ENCODE measurements at places on chromosomes 16 and 17.

- DNase-seq = no peak
Observed at GRCh38 chr16:56874800-56875199, 9.8 kb downstream of the SLC12A3 start.

- no peak for DNase-seq
Observed at GRCh38 chr16:3755249-3755648, 37.9 kb upstream of the TRAP1 start.

DNA sequence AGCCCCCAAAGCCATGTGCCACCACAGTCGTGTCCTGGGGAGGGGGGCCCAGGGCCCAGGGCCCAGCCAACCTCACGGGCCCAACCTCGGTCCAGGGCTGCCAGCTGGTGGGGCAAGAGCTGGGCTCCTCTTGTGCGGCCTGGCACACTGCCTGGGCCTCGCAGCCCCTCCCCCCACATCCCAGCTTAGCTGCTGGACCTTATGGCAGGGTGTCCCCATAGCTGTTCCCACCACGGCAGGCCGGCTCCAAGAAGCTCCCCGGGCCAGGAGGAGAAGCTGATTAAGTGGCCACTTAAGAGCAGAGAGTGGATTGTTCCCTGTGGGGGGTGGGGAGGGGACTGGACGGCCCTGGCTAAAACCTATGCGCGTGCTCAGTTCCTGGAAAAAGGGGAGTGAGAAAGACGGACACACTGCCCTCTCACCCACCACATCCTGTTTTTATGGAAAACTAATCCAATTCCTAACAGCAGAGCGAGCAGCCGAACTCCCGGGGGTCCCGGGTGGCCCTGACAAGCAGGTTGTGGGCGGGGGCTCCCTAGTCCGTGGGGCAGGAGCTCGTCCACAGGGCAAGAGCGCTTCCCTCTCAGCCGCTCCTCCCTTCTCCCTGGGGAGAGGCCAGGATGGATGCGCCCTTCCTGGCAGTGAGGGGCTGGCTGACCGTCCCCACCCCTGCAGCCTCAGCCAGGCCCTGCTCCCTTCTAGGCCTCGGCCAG lies 16.8 kb downstream of the PIEZO1 start:
- peak; percentile 91 for DNase-seq

DNA sequence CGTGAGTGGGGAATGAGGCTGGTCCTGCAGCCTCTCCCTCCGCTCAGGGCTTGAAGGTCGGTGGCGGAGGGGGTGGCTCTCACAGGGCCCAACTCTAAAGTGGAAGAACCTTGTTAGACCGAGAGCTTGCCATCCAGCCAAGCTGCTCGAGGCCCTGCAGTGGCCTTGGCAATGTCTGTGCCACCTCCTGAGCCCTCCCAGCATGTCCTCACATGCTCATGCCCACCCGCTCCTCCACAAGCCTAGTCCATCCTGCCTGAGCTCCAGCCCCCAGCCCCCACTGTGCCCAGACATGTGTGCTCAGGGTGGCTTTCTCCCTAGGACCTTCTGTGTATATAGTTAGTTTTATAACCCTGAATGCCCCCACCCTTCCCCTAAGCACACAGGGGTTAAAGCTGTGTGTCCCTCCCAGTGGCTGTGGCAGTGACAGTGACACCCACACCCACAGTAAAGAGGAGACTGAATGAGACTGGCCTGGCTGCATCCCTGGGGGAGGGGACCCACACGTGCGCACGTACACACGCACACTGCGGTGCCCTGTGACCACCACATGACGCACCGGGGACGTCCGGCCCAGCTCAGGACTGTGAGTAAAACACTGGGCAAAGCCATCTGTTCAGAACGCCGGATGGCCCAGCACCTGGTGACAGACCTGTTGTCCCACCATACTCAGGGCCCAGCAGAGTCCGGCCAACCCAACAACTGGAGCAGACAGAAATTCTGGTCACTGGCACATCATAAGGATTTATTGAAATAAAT lies 15.6 kb downstream of the PDK2 start:
- DNase-seq = no peak

DNA sequence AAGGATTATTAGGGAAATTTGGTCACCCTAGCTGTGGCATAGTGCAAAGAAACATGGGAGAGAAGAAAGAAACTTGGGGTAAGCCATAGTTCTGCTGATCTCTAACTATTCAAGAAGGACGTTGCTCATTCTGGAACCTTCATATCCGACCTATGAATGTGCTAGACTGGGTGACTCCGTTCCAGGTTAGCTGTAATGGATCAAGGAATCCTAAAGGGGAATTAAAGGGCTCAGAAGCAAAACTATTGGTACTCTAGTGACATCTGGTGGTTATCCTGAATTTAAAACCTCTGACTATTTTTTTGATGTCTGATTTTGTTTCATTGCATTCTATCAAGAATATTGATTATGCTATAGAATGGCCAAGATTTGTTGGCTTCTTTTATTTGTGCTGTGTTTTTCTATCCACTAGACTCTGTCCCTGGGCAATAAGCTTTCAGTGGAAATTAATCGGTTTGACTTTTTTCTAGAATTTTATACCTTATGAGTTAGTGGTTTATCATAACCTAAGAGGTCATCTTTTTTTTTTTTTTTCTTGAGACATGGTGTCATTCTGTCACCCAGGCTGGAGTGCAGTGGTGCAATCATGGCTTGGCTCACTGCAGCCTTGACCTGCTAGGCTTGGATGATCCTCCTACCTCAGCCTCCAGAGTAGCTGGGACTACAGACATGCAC lies 19.5 kb downstream of the PCTP start:
- peak; percentile 71 for DNase-seq

GRCh38 chr16:75097941-75098901 lies 18.4 kb downstream of the LDHD start:
- no peak for DNase-seq

DNA sequence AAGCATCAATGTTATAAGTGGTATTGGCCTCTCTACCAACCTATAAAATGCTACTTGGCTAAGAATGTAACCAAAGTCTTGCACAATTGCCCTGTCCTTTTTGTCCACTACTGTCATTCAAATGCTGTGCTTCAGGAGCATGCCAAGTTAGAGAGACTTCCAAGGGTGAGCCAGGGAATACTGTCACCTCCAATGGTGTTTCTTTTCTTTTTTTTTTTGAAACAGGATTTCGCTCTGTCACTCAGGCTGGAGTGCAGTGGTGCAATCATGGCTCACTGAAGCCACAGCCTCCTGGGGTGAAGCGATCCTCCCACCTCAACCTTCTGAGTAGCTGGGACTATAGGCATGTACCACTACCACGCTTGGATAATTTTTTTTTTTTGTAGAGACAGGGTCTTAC lies 43.7 kb upstream of the ERN1 start:
- no peak for DNase-seq

DNA sequence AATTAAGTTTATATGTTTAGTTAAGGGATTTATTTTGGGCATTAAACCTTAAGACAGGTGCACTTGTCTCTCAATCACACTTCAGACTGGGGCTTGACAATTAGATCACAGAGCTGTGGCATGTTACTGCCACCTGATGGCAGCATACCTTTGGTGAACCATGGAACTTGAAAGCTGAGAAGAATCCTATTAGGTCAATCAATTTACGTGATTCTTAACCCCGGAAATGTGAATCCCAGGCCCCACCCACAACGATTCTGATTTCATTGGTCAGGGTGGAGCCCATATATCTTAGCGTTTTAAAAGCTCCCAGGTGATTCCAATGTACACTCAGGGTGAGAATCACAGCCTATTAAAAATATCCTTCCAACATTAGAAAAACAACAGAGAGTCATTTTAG lies 91.0 kb downstream of the GSG1L start:
- no peak for DNase-seq

DNA sequence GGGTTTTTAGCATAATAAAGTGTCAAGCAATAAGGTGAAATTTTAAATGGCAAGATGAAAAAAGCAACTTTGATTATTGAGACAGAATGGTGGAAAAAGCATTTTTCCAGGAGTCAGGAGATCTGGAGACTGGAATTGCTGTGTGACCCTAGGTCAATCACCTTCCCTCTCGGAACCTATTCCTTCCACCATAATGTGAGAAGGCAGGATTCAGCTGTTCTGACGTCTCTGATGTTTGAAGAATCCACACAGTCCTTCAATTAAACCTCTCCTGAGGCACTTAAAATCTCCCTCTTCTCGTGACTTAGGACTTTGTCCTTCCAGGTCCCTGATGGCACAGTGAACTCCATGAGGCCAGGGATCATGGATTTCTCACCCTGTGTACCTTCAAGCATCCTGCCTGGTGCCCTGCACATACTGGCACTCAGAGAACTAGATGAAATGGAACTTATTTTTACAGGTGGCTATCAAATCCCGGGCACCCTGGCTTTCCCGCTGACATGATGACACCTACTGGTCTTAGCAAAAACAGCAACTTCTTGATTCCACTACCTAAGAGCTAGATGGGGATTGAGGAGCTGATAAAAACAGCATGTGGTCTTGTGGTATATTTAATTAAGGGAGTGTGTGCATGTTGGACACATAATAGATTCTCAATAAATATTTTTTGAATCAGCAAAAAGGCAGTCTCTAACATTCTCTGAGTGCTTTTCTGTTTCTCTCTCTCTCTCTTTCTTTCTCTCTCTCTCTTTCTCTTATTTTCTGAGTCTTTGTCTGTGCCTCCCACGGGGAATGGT lies 2.3 kb upstream of the CCDC182 start:
- DNase-seq = no peak

- DNase-seq = no peak
Observed at GRCh38 chr17:8953156-8953885, 12.2 kb downstream of the PIK3R5 start.

GRCh38 chr16:65441501-65441900 lies 319.6 kb upstream of the CDH11 start:
- no peak for DNase-seq

DNA sequence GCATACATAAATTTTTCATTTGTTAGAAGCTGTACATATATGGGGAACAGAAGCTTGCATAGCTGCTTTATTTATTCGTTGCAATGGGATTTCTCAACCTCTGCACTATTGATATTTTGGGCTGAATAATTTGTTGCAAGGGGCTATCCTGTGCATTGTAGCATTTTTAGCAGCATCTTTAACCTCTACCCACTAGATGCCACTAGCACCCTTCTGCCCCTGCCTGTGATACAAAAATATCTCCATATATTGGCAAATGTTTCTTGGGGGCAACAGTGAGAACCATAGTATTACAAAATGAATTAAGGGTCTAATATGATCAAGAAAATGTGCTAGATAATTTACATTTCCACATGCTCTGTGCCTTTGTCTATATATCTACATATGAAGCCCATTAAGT lies 1401.0 kb downstream of the CDH11 start:
- DNase-seq = no peak

DNA sequence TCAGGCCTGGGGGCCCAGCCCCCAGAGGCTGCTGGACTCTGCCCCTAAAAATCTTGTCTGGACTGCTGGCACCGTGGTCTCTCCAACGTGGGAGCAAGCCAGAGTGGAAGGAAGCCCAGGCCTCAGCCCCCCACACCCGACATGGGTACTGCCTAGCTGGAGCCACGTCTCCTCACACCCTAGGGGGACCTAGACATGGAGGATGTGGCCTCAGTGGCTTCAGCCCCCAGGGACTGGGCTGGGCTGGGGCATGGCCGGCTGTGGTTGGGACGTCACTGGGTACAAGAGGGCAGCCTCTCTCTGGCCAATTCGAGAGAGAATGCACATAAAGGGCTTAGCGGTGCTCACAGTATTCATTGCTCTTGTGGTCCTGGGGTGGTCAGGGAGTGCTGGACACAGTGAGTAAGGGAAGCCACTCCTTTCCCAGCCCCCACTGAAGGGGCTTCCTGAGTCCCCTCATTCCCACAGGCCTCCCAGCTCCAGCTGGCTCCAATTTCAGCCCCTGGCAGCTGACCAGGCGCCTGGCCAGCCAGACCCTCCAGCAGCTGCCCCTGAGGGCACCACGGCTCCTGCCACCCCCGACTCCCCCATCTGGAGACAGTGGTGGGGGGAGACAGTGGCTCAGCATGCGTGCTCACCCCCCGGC lies 1.1 kb downstream of the CDH15 start:
- no peak for DNase-seq

- peak; percentile 60 for DNase-seq
Observed at GRCh38 chr16:89658221-89658879, 714 bp downstream of the SPATA33 start.

DNA sequence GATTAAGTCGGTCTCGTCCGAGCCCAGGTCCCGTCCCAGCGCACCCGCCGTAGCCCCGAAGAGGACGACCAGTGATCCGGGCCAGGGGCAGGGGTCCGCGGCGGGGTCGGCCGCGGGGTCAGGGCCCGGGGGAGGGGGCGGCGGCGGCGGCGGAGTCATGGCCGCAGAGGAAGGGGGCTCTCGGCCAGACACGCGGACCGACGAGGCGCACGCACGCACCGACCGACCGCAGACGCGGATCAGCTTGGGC lies at the start of gene ESRP2:
ESRP2 (minus strand) TSS at position 241 of the 250 bp plus-strand sequence; CDS start at position 159, 82 bp downstream.
- no peak for DNase-seq

DNA sequence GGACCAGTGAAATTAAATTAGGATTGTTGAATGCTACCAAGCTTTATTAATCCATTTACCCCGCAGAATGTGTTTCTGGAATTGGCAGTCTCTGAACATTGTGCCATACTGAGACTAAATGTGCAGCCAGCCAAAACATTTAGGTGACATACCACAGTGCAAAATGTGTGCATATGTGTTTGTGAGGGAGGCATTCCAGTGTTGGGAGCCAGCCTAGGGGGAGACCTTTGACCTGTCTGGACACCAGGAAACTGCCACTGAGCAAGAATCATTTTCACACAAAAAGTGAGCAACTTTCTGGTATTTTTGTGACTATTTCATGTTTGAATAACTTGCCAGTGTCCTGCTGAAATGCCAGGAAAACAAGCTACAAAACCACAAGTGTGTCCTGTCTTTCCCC lies 64.7 kb upstream of the SLC12A3 start:
- no peak for DNase-seq

DNA sequence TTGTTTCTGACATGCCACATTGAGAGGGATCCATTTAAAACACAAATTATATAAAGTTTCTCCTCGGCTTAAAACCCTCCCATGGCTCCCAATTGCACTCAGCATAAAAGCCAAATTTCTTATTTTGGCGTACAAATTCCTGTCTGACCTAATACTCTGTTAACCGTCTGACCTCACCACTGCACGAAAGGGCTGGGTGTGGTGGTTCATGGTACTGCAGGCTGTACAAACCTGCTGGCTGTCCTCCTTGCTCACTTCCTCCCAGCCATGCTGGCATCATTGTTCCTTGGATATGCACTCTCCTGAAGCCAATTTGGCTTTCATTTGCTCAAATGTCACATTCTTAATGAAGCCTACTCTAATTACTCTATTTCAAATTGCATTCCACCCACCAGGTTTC lies 301.6 kb upstream of the C16orf82 start:
- no peak for DNase-seq

- peak; percentile 83 for DNase-seq
Observed at GRCh38 chr16:15879255-15879811, 9.1 kb downstream of the CEP20 start.

- DNase-seq = no peak
Observed at GRCh38 chr17:5714993-5715392, 130.7 kb upstream of the NLRP1 start.

GRCh38 chr17:17900615-17901520 lies 64.1 kb upstream of the SREBF1 start:
- DNase-seq = peak; percentile 76

- DNase-seq = no peak
Observed at GRCh38 chr17:80477647-80478478, 1.5 kb upstream of the NPTX1 start.

GRCh38 chr16:2775131-2775716 lies 1.9 kb downstream of the ELOB start:
- DNase-seq = no peak

Data from SJSA1 (cell line).